CD8-positive, alpha-beta memory T cell (primary cell): ENCODE measurements at places on chromosomes 2 and 18.

DNA sequence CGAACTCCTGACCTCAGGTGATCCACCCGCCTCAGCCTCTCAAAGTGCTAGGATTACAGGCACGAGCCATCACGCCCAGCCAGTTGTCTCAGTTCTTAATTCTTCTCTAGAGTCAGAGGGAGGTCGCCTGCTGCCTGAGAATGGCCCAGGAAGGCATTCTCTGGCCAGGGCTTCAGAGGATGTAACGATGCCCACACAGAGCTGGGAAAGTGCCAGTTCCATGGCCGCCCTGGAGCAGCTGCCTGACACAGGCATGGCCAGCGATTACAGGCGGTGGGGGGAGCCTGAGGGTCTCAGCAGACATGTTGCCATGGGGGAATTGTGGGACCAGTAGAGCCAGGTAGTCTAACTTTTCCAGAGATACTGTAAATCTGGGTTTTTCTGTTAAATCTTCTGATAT lies 25.6 kb upstream of the DNMT3A start:
- no peak overlapping the region for H3K27ac ChIP-seq
- H3K36me3 ChIP-seq = no peaks in the 10 kb centered on the region
- peaks cover 12% of the 10 kb centered on the region for H3K4me1 ChIP-seq
- no peak for DNase-seq
- no peak overlapping the region for H3K4me3 ChIP-seq
- no peaks in the 10 kb centered on the region for H3K27me3 ChIP-seq

DNA sequence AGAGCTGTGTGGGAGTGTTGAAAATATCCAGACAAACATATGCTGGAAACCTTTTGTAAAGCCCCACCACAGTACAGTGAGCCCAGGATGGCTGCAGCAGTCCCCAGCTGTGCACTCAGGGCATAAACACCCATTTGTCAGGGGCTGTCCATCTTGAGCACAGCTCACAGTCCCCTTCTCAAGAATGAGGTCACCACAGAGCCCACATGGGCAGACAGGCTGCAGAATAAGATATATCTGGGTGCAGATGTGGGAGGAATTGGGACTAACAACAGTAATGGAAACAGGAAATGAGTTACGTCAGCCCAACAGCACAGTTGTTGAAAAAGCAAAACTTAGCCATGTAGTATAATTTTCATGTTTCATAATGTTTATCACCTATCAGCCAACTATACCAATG lies 219.6 kb downstream of the ETAA1 start:
- H3K36me3 ChIP-seq = no peaks in the 10 kb centered on the region
- no peak overlapping the region for H3K4me3 ChIP-seq
- H3K27ac ChIP-seq = no peak overlapping the region
- no peaks in the 10 kb centered on the region for H3K4me1 ChIP-seq
- DNase-seq = no peak
- peaks cover 3% of the 10 kb centered on the region for H3K27me3 ChIP-seq

GRCh38 chr2:8282858-8283252 lies 399.0 kb upstream of the ID2 start:
- no peak overlapping the region for H3K4me3 ChIP-seq
- no peaks in the 10 kb centered on the region for H3K27me3 ChIP-seq
- DNase-seq = no peak
- H3K27ac ChIP-seq = no peak overlapping the region

- H3K27me3 ChIP-seq = no peaks in the 10 kb centered on the region
- DNase-seq = peak; percentile 92
- peaks cover 15% of the 10 kb centered on the region for H3K4me1 ChIP-seq
These were observed at the start of gene SLC35F5 for GRCh38 chr2:113756355-113757137. TSS of gene SLC35F5 (minus strand) at chr2:113756642. CDS start at chr2:113756409, 233 bp downstream.

DNA sequence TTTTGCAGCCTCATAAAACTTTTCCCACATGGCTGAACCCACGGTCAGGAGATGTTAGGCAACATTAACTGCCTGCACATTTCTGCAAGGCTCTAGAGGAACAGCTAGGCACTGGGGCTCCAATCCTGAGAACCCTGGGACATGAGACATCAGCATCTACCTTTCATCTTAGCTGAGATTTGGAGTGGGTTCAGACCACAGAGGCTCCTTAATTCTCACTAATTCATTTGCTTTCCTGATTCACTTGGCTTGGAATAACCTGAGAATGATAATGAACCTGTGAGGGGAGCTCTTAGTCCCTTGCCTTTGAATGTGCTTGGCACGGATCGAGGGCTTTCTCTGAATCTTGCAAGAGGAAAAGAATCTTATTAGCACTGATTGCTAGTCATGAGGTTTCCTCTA lies 266.2 kb downstream of the FIGN start:
- no peaks in the 10 kb centered on the region for H3K4me1 ChIP-seq
- no peak overlapping the region for H3K4me3 ChIP-seq
- DNase-seq = no peak
- no peak overlapping the region for H3K27ac ChIP-seq
- H3K27me3 ChIP-seq = no peaks in the 10 kb centered on the region

DNA sequence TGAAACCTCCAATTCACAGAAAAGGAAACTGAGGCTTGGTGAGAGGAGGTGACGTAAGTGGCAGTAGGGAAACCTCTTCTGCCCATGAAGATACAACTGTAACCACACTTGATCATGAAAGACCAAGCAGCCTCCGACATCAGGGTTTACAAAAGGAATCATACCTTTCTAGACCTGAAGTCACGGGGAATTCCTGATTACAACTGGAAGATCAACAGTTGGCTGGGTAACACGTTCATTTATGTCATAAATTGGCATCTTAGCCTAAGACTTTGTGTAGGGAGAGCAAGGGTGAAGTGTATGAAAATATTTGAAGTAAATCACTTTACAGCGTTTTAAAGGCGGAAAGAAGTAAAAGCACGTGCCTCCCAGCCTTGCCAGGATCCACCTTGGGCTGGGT lies 922 bp downstream of the HS1BP3 start:
- H3K27me3 ChIP-seq = no peaks in the 10 kb centered on the region
- peak overlapping the region; percentile 96 for H3K4me3 ChIP-seq
- no peak for DNase-seq
- H3K4me1 ChIP-seq = peaks cover 19% of the 10 kb centered on the region
- H3K36me3 ChIP-seq = no peaks in the 10 kb centered on the region
- H3K27ac ChIP-seq = peak overlapping the region; percentile 95

- H3K4me3 ChIP-seq = no peak overlapping the region
- no peak for DNase-seq
- H3K36me3 ChIP-seq = no peaks in the 10 kb centered on the region
- H3K27ac ChIP-seq = no peak overlapping the region
- no peaks in the 10 kb centered on the region for H3K27me3 ChIP-seq
- no peaks in the 10 kb centered on the region for H3K4me1 ChIP-seq
These were observed 29.0 kb upstream of the ATL2 start for GRCh38 chr2:38405917-38406596.

- H3K4me3 ChIP-seq = no peak overlapping the region
- no peak for DNase-seq
- no peak overlapping the region for H3K27ac ChIP-seq
- no peaks in the 10 kb centered on the region for H3K4me1 ChIP-seq
These were observed 406.6 kb upstream of the MMADHC start for GRCh38 chr2:149994057-149994728.

DNA sequence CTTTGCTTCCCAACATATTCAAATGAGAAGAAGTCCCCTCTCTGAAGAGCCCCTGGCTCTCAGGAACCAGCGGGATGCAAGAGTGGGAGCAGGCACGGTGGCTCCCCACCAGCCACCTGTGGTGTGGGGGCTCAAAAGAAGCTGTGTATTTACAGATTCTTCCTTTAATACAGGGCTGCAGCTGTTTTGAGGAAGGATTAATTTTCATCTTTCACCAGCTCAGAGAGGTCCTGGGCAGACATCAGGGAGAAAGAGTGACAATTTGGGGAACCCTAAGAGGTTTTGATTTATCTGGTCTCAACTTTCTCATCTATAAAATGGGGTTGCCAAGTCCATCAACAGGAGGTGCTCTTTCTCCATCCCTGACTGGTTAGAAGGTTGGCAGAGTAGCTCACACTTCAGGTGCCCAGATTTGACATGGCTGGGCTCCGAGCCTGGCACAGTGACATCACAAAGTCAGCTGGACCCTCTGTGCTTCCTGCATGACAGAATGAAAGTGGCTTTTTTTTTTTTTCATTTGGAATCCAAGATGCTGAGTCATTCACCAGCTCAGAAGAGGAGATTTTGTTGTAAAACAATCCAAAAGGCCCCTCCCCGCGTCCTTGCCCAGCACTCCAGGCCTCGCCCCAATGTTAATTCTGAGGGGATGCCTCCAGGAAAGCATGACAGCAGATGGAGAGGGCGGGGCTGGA lies 15.5 kb upstream of the SIX2 start:
- no peaks in the 10 kb centered on the region for H3K27me3 ChIP-seq
- no peak for DNase-seq
- H3K4me1 ChIP-seq = no peaks in the 10 kb centered on the region
- H3K27ac ChIP-seq = no peak overlapping the region
- no peak overlapping the region for H3K4me3 ChIP-seq
- H3K36me3 ChIP-seq = no peaks in the 10 kb centered on the region

DNA sequence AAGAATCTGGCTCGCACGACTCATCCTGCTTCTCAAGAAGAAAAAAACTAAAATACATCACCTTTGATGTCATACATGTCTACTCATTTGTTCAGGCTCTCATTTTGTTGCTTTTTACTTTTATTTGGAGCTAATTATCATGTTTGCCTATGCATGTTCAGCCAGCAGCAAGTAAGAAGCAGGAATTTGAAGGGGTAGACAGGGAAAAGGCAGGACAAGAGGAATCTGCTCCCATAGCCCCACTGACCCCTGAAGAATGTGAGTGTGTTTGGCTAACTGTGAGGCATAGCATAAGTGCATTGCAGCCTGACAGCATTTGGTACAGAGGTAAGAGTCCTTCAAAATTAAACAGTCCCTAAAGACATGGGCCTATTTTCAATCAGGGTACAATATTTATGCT lies 72.7 kb downstream of the NYAP2 start:
- no peak for DNase-seq
- no peaks in the 10 kb centered on the region for H3K27me3 ChIP-seq
- H3K27ac ChIP-seq = no peak overlapping the region
- no peak overlapping the region for H3K4me3 ChIP-seq

GRCh38 chr2:230938098-230938497 lies 13.1 kb upstream of the GPR55 start:
- H3K27ac ChIP-seq = no peak overlapping the region
- no peak for DNase-seq
- H3K4me1 ChIP-seq = no peaks in the 10 kb centered on the region
- no peaks in the 10 kb centered on the region for H3K27me3 ChIP-seq

- no peaks in the 10 kb centered on the region for H3K4me1 ChIP-seq
- no peak overlapping the region for H3K27ac ChIP-seq
- no peaks in the 10 kb centered on the region for H3K36me3 ChIP-seq
These were observed 120.3 kb upstream of the DSEL start for GRCh38 chr18:67636597-67637385.

- H3K27me3 ChIP-seq = no peaks in the 10 kb centered on the region
- H3K4me1 ChIP-seq = no peaks in the 10 kb centered on the region
- H3K27ac ChIP-seq = no peak overlapping the region
- H3K4me3 ChIP-seq = no peak overlapping the region
These were observed 326.3 kb downstream of the GBX2 start for GRCh38 chr2:235841863-235842262.

DNA sequence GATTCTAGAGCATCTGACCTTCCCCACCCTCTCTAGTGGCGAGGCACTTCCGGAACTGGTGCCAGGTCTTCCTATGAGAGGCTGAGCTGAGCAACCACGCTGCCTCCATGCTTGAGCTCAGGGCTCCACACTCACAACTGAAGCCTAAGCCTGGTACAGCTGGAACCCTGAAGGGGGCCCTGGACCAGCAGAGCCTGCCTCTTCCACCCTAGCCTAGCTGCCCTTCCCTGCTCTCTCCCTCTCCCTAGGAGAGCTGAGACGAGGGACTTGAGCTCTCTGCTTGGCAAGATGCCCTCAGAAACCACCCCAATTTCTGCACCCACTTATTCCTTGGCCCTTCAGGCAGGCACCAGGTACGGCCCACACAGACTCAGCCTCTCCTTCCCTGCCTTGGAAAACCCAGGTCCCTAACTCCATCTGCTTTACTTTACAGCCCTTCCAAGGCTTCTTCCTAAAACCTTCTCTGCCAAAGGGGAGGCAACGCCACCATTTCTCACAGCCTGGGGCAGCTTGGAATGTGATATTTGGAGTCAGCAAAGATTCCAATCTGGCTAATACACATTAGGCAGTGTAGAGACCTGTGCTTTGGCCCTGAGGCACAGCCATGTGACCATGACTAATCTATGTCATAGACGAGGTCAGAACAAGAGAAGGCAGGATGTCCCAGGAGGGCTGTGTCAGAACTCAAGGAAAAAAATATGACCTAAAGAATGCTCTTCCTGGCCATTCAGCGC lies 18.8 kb downstream of the COX7A2L start:
- H3K4me1 ChIP-seq = no peaks in the 10 kb centered on the region
- no peak overlapping the region for H3K4me3 ChIP-seq
- H3K36me3 ChIP-seq = peaks cover 18% of the 10 kb centered on the region
- DNase-seq = no peak
- no peaks in the 10 kb centered on the region for H3K27me3 ChIP-seq
